Suppressor macrophage (primary cell): ENCODE measurements at places on chromosomes 4 and X.
A peak's percentile ranks its signal among the peaks of the same experiment; 100 is the strongest.

DNA sequence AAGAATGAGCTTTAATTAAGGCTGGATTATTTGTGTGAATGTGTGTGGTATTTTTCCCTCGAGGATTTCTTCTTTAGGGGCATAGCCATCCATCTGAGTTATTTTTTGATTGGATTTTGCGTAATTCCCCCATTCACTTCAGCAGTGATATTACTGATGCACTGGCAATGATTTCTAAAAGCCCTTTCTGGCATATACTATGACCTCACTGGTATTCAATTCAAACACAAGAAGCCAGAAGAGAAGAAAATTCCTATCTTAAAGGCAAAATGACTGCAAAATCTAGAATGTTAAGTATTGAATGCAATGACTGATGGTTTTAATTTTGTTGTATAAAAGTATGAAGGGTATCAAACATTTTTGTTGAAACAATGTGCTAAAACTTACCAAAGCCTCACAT lies 71.1 kb upstream of the DDIT4L start:
- no peak for DNase-seq

DNA sequence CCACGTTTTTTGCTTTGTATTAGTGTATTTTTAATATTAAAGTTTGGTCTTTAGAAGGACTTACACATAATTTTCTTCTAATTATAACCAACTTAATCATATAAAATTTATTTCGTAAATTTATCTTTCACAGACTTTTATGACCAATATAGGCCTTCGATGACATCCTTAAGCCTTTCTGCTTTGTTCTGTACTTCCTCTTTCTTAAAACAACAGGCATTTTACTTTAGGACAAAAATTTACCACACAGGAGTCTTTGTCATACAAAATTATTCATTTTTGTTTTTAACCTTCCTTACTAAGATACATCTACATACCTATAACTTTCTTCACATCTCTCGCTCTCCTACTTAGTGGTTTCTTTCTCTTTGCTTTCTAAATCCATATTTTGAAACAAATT lies 56.3 kb downstream of the RGS12 start:
- DNase-seq: no peak

GRCh38 chr4:183445097-183445428 lies 627 bp downstream of the CDKN2AIP start:
- DNase-seq: peak; percentile 82

DNA sequence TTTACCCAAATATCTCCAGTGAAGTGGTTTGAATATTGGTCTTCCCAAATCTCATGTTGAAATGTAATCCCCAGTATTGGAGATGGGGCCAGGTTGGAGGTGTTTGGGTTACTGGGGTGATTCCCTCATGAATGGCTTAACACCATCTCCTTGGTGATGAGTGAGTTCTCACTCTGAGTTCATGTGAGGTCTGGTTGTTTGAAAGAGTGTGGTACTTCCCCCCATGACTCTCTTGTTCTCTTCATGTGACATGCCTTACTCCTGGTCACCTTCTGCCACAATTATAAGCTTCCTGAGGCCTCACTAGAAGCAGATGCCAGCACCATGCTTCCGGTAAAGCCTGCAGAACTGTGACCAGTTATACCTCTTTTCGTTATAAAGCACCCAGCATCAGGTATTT lies 32.9 kb upstream of the OTUD4 start:
- DNase-seq: no peak

DNA sequence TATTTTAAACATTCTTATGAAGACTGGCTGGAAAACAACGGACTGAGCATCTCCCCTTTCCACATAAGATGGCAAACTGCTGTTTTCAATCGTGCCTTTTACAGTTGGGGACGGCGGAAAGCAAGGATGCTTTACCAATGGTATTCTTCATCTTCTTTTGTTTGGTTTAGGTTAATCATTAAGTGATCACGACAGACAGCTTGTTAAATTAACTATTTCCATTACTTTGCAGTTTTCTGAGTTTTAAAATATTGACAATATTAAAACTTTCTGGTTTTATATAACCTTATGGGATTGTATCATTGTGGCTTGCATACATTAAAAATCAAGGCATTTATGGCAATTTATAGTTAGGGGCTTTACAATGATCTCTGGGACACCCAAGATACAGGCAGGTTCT lies 3.8 kb downstream of the MBTPS2 start:
- no peak for DNase-seq
